ENCODE measurements at places on chromosomes 11 and 22.

DNA sequence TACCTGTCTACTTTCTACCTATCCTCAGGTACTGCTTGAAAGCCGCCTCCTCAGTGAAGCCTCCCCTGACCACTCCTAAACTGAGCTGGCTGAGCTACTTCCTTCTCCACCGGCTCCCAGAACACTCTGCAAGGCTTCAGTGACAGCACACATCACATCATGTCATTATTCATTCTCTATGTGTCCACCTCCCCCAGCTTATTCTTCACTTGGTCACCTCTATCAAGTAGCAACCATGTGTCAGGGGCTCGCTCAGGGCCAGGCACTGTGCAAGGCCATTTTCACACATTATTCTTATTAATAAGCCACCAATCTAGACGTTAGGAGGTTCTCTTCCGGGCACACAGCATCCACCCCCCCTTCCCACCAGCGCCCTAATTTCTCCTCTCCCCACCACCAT, 3.7 kb upstream of the ELFN2 start:
- DNase-seq, result no peak

DNA sequence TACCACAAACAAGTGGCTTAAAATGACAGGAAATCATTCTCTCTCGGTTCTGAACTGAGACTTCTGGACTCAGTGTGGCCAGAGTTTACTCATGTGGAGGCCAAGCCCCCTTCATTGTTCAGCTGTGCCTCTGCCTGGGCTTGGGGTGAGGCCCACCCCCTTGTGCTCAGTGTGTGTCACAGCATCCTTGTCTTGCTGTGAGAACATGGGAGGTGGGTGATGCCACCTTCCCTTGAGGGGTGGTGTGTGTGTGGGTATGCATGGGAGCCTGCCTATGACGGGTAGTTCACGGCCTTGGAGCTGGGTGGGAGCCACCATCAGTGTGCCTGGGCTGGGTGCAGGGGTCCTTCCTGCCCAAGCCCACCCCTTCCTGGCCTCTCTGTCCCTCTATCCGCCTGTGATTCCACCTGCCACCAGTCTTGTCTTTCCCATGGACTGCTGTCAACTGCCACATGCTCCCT, 101.7 kb downstream of the MORC2 start:
- no peak for DNase-seq

- DNase-seq, result no peak
Measured at GRCh38 chr11:33478111-33478573, 221.0 kb downstream of the HIPK3 start.

- no peak for DNase-seq
Measured at GRCh38 chr22:19769393-19769715, 8.8 kb downstream of the TBX1 start.

GRCh38 chr11:70825893-70826540, 426.4 kb downstream of the SHANK2 start:
- no peak for DNase-seq

DNA sequence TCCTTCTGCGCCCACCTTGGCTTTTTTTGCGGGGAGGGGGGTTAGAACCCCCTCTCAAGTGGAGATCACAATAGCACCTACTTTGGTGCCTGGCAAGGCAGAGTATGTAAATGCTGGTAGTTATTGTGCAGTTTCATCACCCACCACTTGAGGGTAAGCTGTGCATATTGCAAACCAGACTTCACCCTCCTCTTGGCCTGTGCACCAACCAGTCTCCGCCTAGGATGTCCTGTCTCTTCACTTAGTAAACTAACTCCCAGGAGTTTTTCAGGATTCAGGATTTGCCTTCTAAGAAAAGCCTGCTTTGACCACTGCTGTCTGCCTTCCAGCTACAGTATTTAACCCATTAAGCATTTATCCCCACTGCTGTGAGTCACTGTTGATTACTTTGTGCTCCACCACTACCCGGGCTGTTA, 2.0 kb upstream of the UBXN1 start:
- peak; percentile 60 for DNase-seq

GRCh38 chr11:26418386-26418912, 86.5 kb downstream of the ANO3 start:
- no peak for DNase-seq

- no peak for DNase-seq
Measured at GRCh38 chr11:12206529-12206928, 96.1 kb downstream of the MICAL2 start.

GRCh38 chr11:27698872-27699241, 1.4 kb downstream of the BDNF start:
- peak; percentile 70 for DNase-seq

DNA sequence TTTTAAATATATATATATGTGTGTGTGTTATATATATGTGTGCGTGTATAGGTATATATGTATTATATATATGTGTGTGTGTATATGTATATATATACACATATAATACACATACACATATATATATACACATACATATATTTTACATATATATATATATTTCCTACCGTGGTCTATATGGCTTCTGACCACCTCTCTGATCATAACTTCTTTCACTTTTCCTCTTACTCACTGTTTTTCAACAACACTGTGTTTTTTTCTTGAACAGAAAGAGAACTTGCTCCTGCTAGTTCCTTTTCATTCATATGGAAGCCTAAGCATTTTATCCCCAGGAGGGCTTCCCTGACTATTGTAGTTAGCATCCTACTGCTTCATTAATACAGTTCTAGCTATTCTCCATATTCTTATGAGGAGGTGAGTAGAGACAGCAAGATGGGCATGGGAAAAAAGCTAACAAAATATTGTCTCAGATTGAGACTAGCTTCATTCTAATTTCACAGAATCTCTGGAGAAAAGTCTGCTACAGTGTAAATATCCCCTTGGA, 38.5 kb upstream of the CTSC start:
- DNase-seq, result no peak

- no peak for DNase-seq
Measured at GRCh38 chr11:98842187-98842586, 178.6 kb upstream of the CNTN5 start.

GRCh38 chr11:116043857-116044256, 539.6 kb upstream of the CADM1 start:
- no peak for DNase-seq

GRCh38 chr11:118264569-118265465, 720 bp upstream of the MPZL2 start:
- no peak for DNase-seq

- DNase-seq, result no peak
Measured at GRCh38 chr11:113698515-113698914, 7.6 kb downstream of the TMPRSS5 start.

DNA sequence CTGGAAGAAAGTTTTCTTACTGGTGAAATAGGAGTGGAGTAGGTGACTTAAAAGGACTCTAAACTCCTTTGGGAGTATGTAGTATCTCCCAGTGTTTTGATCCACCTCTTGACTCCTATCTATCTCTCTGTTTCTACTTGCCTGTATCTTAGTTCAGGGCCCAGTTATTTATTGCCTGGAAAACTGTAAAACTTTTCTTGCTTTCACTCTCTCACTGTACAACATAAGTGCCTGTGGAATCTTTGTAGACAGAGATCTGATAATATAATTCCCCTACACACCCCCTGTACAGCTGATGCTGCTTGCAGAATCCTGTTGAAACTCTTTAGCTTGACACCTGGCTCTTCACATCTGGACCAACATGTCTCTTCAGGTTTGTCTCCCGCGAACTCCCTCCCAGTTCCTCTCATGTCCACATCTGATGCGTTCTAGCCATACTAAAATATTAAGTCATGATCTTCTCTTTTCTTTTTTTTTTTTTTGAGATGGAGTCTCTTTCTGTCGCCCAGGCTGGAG, 26.5 kb upstream of the SESN3 start:
- no peak for DNase-seq

GRCh38 chr11:109998921-109999320, 94.3 kb upstream of the ZC3H12C start:
- no peak for DNase-seq

DNA sequence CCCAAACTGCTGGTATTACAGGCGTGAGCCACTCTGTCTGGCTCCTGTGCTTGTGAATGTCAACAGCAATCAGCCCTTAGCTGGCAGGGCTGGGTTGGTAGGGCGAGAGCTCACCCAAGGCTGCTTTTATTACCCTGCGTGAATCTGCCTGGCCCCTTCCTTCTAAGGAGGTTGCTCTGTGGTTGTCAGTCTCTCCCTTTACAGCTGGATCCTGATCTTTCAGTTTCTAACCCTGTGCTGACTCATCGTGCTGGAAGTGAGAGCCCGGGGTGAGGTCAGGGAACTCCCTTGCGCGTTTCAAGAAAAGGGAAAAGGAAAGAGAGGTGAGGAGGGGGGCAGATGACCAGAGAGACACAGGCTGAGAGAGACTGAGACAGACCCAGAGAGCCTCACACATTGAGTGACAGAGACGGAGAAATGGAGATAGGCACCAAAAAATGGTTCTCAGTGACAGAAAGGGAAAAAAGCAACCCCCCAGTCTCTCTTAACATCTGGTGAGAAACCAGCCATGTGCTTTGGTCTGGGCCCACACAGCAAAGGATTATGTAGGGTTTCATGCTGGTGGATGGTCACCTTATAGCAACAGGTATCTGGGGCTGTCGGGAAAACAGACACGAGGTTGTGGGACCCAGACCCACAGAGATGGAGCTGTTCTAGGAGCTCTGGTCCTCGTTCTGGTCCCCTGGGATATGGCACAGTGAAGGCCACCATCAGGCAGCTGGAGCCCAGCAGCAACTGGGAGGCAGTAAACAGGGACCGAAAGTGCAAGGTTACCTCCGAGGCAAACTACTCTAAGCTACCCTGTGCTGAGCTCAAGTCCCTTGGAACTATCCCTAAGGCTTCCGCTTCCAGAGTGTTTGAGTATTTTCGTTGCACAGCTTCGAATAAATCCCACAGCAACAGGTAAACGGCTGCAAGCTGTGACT, 2.5 kb downstream of the TCN2 start:
- DNase-seq, result peak; percentile 89

GRCh38 chr11:67366961-67367760, 6.2 kb downstream of the CLCF1 start:
- no peak for DNase-seq
